ENCODE measurements at places on chromosomes 16 and 17.

GRCh38 chr17:36070427-36070826 is 6.4 kb downstream of the CCL18 start:
- no peak for DNase-seq

DNA sequence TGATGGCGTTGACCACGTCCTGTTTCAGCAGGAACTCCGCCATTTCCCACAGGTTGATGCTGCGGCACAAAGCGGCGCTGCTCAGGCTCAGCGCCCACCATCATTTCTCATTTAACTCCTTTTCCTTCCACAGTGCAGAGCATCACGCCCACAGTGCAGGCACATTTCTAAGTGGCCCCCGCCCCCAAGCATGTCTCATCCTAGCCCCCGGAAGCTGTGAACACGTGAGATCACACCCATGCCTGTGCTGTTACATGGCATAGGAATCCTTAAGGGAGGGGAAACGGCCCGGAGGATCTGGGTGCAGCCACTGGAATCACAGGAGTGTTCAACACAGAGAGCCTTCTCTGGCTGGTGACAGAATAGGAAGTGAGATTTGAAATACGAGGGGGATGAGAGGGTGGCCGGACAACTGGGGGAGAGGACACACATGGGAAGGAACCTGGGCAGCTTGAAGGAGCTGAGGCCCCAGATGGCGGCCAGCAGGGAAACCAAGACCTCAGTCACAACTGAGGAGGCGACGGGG is 4.7 kb downstream of the NAGPA start:
- no peak for DNase-seq

- no peak for DNase-seq
Measured at GRCh38 chr16:80996688-80997138, 10.0 kb downstream of the CMC2 start.

DNA sequence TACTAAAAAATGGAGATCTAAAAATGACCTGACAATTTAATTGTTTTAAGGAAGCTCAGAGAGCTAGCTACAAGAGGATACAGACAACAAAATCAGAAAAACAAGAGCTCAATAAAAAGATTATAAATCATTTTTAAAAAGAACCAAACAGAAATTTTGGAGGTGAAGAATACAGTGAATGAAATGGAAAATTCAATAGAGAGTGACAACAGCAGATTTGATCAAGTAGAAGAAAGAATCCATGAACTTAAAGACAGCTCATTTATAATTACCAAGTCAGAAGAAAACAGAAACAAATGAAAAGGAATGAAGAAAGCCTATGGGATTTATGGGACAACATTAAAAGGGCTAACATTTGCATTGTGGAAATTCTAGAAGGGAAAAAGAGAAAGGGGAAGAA is 136.6 kb upstream of the CACNG5 start:
- no peak for DNase-seq

- DNase-seq: no peak
Measured at GRCh38 chr17:10292057-10292937, 80.5 kb downstream of the MYH13 start.

GRCh38 chr16:20344611-20345010 is 7.9 kb downstream of the UMOD start:
- DNase-seq: no peak

- no peak for DNase-seq
Measured at GRCh38 chr17:81020767-81021497, 14.0 kb upstream of the BAIAP2 start.

GRCh38 chr16:10799736-10800135 is 18.9 kb downstream of the TVP23A start:
- DNase-seq: no peak

- no peak for DNase-seq
Measured at GRCh38 chr16:86567701-86568581, 1.3 kb downstream of the FOXC2 start.

DNA sequence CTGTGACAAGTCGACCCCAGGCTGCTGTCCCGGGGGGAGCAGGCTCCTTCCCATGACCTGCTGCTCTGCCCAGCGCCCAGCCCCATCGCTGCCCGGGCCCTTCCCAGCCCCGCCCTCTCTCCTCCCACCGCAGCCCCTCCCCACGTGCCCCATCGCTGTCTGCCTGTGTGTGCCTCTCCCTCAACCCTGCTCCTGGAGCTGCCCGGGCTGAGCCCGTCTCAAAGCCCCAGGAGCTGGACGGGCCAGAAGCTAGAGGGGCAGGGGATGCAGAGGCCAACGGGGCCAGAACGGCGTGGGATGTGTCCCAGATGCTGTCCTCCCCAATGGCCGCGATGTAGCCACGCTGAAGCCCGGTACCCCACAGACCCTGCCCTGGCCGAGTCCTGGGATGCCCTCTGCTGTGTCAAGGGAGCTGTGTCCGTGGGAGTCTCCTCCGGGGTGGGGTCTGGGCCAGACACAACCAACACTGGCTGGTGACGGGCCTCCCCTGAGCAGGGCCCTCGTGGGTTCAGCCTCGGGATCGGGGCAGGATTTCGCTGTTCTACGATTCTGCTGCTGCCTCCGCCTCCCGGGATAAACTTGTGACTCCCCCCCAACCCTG is 118.2 kb upstream of the ZNF750 start:
- no peak for DNase-seq

- no peak for DNase-seq
Measured at GRCh38 chr16:8310323-8310722, 280.0 kb downstream of the TMEM114 start.

GRCh38 chr17:76268991-76269981 is 4.1 kb downstream of the UBALD2 start:
- DNase-seq: no peak

DNA sequence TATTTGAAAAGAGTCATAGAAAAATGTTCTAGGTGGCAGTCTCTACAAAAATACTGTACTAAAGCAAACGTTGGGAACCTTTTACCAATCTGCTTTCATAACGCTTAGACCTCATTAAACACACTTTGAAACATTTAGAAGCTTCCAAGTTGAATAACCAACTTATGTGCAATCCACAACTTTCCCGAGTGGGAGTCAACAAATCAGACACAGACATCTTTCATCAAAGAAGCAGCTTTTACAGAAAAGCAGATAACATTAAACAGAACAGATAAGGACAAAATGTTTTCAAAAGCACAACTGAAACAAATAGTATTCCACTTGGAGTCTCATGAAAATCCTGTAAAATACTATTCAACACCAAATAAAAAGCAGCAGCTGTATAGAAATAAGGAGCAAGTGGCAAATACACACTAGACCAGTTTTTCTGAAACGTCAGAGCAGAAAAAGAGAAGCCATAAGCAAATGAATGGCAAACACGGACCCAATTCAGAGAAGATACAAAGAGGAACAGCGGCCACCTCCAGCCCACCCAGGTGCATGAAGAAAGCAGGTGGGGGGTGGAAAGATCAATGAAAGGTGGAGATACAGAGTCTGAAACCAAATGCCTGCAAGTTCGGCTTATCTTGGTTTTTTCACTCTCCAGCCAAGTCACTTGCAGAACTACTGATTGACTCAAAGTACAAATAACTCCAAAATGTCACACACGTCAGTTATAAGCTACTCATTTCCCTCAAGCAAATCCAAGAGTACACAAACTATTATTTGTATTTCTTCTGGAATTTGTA is 18.4 kb upstream of the FBF1 start:
- no peak for DNase-seq

DNA sequence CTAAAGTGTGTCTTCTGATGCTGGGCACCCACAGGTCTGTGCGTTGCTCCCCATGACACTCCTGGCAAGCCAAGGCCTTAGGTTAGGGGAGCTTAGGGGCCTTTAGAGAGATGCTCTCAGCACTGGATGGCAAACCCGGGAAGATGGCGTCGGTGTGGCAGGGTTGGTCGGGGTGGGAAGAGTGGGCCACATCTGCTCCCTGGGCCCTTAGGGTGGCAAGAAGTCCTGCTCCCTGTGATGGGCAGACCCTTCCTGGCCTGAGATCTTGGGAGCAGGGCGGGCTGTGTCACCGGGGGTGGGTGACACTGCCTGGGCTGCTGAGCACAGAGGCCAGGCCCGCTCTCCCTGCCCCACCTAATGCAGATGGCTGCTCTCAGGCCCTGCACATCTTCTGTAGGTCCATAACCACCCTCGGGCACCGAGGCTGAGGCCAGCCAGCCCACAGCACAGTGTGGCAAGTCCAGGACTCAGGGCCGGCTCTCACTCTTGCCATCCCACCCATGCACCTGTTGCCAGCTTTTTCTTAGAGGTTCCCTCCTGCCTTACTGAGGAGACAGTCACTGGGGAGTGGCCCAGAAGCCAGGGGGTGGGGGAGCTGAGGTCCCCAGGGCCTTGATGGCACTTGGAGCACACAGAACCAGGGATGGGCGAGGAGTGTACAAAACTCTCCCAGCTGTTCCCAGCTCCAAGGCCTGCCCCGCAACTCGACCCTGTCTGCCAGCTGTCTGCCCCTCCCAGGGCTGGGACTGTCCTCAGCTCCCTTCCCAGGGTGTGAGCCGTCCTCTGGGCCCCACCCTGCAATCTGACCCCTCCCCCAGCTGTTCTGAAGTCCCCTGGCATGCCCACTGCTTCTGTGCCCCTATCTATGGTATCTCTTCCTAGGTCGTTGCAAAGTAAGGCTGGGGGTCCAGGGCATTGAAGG is 4.4 kb upstream of the MTSS2 start:
- DNase-seq: no peak

GRCh38 chr17:38674014-38674748 is 576 bp downstream of the EPOP start:
- no peak for DNase-seq

DNA sequence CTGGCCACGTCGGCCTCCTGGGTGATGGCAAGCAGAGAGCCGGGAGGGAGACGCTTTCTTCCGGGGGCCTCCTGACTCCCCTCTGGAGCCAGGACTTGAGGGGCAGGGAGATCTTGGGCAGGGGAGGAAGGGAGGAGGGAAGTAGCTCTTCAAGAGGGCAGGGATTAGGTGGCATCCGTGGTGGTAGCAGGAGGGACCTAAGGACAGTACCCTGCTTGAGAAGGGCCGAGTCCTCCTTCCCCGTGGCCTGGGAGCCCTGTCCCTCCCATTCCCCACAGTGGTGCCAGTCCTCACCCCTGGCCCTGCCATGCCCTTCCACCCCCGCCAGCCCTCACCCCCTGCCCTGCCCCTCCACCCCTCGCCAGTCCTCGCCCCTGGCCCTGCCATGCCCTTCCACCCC is 12.6 kb downstream of the TAX1BP3 start:
- DNase-seq: no peak

- DNase-seq: no peak
Measured at GRCh38 chr16:22337849-22338635, 36.4 kb downstream of the CDR2 start.

DNA sequence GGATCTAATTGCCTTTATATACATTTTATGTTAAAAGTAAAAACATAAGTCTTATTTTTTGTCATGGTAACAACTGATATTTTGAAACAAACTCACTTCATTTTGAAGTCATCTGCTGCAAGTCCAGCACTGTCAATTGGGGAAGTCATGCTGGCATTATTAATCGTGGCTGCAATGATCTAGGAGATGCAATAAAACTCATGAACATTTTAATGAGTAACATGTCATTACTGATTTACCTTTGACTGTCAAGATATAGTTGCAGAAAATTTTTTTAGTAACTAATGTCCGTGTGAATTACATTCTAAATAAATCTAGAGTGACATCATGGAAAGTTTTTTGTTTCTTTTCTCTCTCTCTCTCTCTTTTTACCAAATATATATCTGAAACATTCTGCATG is 17.3 kb upstream of the KRT24 start:
- no peak for DNase-seq

DNA sequence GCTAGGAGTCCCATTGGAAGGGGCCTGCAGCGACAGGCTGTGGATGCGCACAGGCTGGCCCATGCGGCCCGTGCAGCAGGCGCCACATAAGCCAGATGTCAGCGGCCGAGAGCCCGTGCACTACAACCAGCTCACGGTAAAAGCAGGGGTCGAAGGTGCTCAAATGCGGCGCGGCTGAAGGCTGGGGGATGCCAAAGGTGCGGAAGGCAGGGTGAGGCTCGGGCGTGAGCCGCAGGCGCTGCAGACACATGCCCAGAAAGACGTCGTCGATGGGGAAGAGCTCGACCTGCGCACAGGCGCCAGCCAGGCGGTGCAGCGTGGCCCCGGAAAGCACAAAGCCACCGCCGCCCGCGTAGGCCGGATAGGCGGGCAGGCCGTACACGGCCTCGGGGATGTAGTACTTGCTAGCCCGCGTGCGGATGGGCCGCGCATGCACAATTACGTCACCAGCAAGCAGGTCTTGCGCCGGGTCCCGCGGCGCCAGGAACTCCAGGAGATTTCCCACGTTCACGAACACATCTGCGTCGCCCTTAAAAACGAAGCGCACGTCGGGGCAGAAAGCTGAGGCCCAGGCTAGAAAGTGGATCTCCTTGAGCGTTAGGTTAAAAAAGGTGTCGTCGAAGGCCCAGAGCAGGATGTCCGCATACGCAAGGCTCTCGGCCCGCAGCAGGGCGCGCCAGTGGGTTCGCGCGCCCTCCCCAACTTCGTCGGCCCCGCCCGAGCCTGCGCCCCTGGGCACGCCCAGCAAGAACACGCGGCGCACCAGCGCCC is 1.3 kb downstream of the B3GNT9 start:
- no peak for DNase-seq

DNA sequence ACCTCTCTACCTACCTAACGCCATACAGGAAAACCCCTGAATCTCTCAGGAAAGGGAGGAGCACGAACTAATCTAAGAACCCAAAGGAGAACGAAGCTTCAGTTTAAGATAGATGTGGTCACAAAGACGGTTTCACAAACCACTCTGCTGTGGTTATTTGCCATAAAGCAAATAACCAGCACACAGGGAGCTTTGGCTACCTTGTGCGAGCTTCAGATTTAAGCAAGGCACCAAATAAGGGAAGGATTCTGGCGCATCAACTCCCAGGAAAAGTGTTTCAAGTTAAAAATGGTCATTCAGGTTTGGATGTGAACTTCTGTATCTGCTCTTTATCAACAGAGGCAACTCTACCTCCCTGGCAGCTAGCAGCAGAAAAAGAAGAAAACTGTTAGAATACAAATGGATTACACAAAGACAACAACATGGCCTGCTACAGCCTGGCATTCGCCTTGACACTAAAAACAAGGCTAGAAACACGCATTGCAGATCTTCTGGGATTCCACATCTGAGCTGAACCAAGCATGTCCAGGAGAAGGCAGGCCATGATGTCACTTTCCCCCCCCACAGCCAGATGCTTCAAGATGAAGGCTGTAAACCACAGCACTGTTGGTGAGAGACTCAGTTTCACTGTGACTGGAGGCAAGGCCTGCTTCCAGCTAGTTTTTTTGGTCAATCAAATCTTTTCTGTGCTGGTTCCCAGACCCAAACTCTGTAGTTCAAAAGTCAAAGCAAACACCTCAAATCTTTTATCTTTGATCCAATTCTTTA is 43.6 kb downstream of the SMG6 start:
- no peak for DNase-seq

GRCh38 chr16:31094088-31094423 is 541 bp downstream of the VKORC1 start:
- DNase-seq: no peak

DNA sequence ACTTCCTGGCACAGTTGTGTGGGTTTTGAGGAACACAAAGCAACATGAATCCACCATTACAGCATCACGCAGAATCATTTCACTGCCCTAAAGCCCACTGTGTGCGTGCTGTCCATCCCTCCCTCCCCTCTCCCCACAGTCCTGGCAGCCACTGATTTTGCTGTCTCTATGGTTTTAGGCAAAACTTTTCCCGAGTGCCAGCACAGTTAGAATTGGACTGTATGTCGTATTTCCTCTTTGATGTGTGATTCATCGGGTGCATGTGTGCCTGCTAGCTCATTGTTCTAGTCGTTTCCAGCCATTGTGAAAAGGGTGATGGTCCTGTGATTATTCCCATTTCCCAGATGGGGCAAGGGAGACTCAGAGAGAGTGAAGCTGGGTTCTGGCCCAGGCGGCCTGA is 12.7 kb downstream of the KLHL36 start:
- DNase-seq: no peak

Measured in ascending aorta (tissue), 2 donors.